SJSA1 (cell line): ENCODE measurements at places on chromosomes 4 and X. TPM values are rescaled to one million over a fixed set of nuclear protein-coding genes. Genes with fewer than 3 reads are reported as not detected.

The CLDN24 gene
- not detected in 2 replicates for total RNA-seq

The PRSS12 gene
- total RNA-seq, result 9.7 and 15.6 TPM in 2 replicates

The CPZ gene
- 130 and 165 TPM in 2 replicates for total RNA-seq

The C4orf54 gene
- total RNA-seq, result 0.25 and 0.63 TPM in 2 replicates

The ESX1 gene
- total RNA-seq, result not detected in 2 replicates

The PNMA3 gene
- total RNA-seq, result not detected in 2 replicates

The NAA11 gene
- total RNA-seq, result not detected in 2 replicates

The WAS gene
- total RNA-seq, result not detected in 2 replicates

The ZNF182 gene
- 3.4 and 3.9 TPM in 2 replicates for total RNA-seq

The SULT1B1 gene
- total RNA-seq, result not detected in 2 replicates

The TENM3 gene
- total RNA-seq, result 42.6 and 90.5 TPM in 2 replicates

The P2RY10 gene
- total RNA-seq, result not detected in 2 replicates

The DCAF16 gene
- 18.9 and 26.3 TPM in 2 replicates for total RNA-seq

The SNX12 gene
- total RNA-seq, result 50.8 and 56.2 TPM in 2 replicates

The NOA1 gene
- total RNA-seq, result 11.6 and 13.1 TPM in 2 replicates

The ARHGEF9 gene
- total RNA-seq, result 15.1 and 17.8 TPM in 2 replicates

The DCHS2 gene
- not detected in 2 replicates for total RNA-seq

The SLC2A9 gene
- total RNA-seq, result not detected in 2 replicates

The IRF2 gene
- 15.9 and 20.8 TPM in 2 replicates for total RNA-seq

The PABPC1L2B gene
- total RNA-seq, result not detected in 2 replicates

The NKX6-1 gene
- 2.5 and 3.3 TPM in 2 replicates for total RNA-seq

The NUDT11 gene
- total RNA-seq, result 12.2 and 12.3 TPM in 2 replicates

The MGARP gene
- 1.6 and 6.1 TPM in 2 replicates for total RNA-seq

The CCDC110 gene
- total RNA-seq, result 0.19 and 0.71 TPM in 2 replicates

The USP26 gene
- total RNA-seq, result not detected in 2 replicates

The FATE1 gene
- total RNA-seq, result not detected in 2 replicates

The STK32B gene
- total RNA-seq, result 0.38 and 0.50 TPM in 2 replicates

The AFP gene
- total RNA-seq, result 0.74 TPM in 1 of 2 replicates, not detected in the other

The SPANXB1 gene
- not detected in 2 replicates for total RNA-seq

The PDS5A gene
- total RNA-seq, result 39.5 and 39.6 TPM in 2 replicates

The DCAF4L1 gene
- not detected in 2 replicates for total RNA-seq

The BOD1L1 gene
- total RNA-seq, result 4.5 and 10.3 TPM in 2 replicates

The GAGE12J gene
- not detected in 2 replicates for total RNA-seq

The PCDH19 gene
- total RNA-seq, result not detected in 2 replicates

The BMPR1B gene
- 0.03 TPM in 1 of 2 replicates, not detected in the other for total RNA-seq

The COL4A6 gene
- total RNA-seq, result under 0.01 TPM in 1 of 2 replicates, not detected in the other

The ARHGEF38 gene
- not detected in 2 replicates for total RNA-seq

The USP17L30 gene
- not detected in 2 replicates for total RNA-seq

The SSX4B gene
- 0.11 TPM in 1 of 2 replicates, not detected in the other for total RNA-seq

The SLC10A7 gene
- total RNA-seq, result 3.7 and 13.8 TPM in 2 replicates

The FLNA gene
- total RNA-seq, result 918 and 1,686 TPM in 2 replicates

The ARL9 gene
- 2.5 and 3.1 TPM in 2 replicates for total RNA-seq

The PF4V1 gene
- not detected in 2 replicates for total RNA-seq

The CSAG1 gene
- total RNA-seq, result not detected in 2 replicates

The KLF8 gene
- 0.16 and 0.50 TPM in 2 replicates for total RNA-seq

The SPIN2B gene
- total RNA-seq, result 1.0 and 5.3 TPM in 2 replicates

The RTL9 gene
- 0.11 TPM in 1 of 2 replicates, not detected in the other for total RNA-seq

The FRMPD4 gene
- total RNA-seq, result 0.03 and 0.09 TPM in 2 replicates

The GPR173 gene
- 0.19 and 0.42 TPM in 2 replicates for total RNA-seq

The FGFR3 gene
- total RNA-seq, result 10.2 and 13.8 TPM in 2 replicates

The H2BW1 gene
- total RNA-seq, result not detected in 2 replicates

The CT45A5 gene
- total RNA-seq, result not detected in 2 replicates

The PABPC5 gene
- total RNA-seq, result 0.61 and 1.4 TPM in 2 replicates

The GPC4 gene
- total RNA-seq, result 22.3 and 25.8 TPM in 2 replicates

The OPRPN gene
- total RNA-seq, result not detected in 2 replicates

The PDCL2 gene
- not detected in 2 replicates for total RNA-seq

The FGF2 gene
- 34.9 and 42.9 TPM in 2 replicates for total RNA-seq
